ENCODE measurements at places on chromosomes 12 and 14.

DNA sequence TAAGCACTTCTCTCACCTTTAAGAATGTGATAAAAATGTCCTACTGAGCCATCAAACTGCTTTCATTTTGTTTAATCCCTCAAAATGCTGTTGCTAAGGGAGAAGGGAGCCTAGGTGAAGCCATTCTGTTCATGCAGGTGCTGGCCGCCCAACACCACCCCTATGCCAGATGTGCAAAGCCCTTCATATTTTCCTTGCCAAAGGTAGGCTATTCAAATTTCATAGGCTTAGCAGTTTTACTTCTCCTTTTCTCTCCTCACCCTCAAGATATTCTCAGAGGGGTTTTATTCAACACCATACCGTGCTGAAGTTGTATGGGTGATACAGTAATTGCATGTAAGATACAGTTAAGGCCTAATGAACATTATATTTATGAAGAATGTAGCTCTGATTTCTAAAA lies 461.7 kb downstream of the GXYLT1 start:
- DNase-seq = no peak

- no peak for DNase-seq
Measured at GRCh38 chr14:36880276-36880675, 218.6 kb downstream of the PAX9 start.

DNA sequence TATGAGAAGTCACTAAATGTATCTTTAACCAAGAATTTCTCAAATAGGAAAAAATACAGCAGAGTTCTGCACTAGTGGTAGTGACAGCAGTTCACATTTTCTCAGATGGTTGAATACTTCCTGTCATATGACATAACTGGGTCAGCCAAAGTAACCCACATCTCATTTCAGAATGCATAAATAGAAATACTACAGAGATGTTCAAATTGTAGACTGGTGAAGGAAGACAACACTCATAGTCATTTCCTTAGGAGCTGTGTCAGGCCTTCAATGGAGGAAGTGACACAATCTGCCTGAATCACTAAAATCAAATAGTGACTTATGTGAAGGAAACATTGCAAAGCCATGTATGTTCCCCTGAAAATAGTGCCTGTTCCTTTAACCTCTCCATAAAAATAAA lies 32.4 kb downstream of the FERMT2 start:
- peak; percentile 33 for DNase-seq

- no peak for DNase-seq
Measured at GRCh38 chr12:128353301-128353700, 86.3 kb downstream of the TMEM132C start.

DNA sequence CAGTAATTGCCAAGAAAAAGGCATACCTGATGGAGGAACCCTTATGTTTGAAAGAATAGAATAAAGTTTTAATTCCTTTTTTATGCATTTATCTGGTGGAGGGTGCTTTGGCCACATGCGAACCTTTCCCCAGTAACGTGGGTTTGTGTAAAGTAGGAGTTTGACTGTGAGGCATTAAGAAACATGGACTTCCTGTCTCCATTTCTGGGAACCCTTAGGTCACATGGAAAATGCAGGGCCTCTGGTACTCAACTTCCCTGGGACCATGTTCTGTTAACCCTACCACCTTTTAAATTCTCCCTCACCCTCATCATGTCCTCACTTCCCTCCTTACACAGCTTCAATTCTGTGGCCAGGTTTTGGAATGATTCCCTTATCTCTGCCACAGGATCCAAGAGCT lies 80.3 kb downstream of the PPM1A start:
- no peak for DNase-seq

DNA sequence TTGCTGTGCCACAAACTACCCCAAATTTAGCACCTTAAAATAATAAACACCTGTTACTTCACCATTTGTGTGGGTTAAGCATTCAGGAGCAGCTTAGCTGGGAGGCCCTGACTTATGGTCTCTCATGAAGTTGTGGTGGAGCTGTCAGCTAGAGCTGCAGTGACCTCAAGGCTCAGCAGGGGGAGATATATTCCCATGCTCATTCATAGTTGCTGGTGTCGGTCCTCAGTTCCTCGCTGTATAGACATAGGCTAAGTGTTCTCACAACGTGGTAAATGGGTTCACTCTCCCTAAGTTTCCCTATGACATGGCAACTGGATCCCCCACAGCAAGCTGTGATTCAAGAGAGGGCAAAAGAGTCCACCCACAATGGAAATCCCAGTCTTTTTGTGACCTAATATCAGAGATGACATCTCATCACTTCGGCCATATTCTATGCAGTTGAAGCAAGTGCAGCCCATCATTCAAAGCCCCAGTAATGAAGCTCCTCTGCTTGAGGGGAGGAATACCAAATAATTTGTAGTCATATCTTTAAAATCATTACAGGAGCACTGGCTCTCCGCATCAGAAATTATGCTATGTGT lies 41.1 kb downstream of the PRB3 start:
- DNase-seq = peak; percentile 68

DNA sequence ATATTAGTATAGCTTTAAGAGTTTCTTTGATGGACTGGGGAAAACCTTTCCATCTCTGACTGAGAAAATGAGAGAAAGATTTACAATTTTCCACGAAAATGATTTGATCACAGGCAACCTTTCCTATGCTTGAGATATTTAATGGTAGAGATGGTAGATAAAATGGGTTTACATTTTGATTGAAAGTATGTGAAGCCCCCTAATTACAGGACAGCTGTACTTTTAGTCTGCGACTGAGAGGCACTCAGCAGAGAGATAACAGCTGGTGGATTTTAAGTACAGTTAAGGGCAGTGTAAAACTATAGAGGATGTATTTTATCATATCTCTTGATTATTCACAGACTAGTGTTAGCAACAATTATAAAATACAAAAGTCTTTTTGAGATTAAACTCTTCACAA lies 40.7 kb downstream of the C12orf50 start:
- DNase-seq = no peak

DNA sequence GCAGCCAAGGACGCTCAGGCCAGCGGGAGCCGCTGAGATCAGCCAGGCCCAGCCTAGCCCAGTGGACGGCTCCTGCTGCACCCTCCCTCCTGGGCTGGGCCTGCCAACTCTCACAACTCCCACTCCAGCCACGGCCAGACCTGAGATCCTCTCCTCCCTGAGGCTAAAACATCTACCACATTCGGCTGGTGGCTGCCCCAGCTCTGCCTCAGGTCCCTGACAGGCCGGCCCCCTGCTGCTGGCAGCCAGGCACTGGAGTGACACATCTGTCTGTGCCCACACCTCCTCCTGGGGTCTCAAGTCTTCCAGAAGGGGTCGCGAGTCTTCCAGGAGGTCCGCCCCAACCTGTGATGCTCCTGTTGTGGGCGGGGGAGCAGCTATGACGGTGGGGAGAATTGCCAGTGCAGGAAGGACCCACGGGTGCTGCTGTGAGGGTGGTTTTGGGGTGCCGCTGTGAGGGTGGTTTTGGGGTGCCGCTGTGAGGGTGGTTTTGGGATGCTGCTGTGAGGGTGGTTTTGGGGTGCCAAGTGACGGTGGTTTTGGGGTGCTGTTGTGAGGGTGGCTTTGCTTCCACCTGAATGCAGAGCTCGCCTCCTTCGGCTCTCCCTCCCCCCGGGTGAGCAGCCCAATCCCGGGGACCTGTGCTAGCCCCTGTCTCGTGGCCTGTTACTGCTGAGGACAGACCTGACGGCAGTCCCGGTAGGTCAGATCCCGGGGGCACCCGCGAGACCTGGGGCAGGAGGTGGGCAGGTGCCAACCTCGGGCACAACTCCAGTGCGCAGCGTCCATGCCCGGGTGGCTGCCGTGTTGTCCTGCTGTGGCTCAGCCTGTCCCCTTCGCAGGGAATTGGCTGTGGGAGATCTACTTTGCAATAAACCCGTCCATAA lies 27.5 kb upstream of the C14orf180 start:
- no peak for DNase-seq

- DNase-seq = no peak
Measured at GRCh38 chr12:92107621-92108131, 38.0 kb downstream of the BTG1 start.

GRCh38 chr14:90060312-90060964 lies 1.4 kb upstream of the KCNK13 start:
- peak; percentile 89 for DNase-seq

DNA sequence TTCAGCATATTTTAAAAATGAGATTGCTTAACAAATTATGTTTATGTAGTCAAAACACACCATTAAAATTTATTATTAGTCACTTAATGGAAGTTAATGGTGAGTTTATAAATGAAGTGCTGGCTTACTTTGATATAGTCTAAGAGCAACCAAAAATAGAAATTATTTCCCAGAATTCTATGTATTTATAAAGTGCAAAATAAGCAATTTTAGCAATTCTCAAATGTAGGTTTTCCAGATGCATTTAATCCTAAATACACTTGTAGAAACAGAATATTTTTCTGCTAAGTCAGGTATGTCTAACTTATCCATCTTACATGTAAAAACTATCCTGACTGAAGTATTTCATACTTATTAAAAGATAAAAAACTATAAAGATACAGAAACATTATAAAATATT lies 11.2 kb downstream of the LMO3 start:
- DNase-seq = no peak

DNA sequence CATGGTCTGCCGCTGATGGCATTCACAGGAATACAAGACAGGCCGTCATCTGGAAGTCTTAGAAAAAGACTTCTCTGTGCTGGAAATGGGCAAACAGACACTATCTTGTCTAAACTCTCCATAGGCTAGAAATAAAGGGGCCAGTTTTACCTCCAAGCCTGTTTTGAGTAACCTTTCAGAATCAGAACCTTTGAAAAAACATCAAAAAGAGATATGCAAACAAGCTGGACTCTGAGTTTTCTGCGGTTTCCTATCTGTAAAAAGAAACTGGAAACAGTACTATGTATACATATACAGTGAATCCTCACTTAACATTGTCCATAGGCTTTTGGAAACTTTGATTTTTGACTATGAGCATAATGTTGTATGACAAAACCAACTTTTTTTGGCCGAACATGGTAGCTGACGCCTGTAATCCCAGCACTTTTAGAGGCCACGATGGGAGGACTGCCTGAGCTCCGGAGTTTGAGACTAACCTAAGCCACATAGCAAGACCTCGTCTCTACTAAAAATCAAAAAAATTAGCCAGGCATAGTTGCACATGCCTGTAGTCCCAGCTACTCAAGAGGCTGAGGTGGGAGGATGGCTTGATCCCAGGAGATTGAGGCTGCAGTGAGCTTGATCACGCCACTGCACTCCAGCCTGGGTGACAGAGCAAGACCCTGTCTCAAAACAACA lies 92.9 kb upstream of the MAX start:
- DNase-seq = no peak

DNA sequence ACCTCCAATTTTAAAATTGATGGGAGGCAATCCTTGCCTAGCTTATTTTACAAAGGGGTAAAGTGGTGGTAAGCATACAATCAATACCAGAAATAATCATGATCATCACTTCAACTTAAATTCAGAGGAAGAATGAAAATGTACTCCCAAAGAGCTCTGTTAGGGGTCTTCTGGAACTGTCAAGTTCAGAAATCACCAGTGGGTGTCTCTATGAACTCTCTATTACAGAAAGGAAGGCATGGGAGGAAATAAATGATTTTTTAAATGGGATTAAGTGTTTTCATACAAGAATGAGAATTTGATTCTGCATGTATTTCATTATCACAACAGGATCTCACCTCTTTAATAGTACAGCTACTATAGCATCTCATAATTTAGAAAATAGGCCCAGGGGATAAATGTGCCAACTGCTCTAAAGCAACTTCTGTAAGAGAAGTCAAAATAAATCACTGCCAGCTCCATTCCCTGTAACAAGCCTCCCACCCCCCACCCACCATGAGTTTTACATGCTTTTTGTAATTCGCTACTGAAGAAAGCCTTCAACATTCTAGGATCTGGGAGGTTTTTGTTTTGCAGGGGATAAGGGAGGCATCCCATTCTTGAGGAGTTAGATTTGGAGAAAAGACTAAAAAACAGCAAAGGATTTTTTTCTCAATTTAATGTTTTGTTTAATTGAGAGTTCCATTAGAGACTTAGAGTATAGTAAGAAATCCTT lies 9.7 kb downstream of the DCP1B start:
- no peak for DNase-seq

- DNase-seq = peak; percentile 41
Measured at GRCh38 chr12:3725388-3726115, 27.4 kb downstream of the CRACR2A start.

DNA sequence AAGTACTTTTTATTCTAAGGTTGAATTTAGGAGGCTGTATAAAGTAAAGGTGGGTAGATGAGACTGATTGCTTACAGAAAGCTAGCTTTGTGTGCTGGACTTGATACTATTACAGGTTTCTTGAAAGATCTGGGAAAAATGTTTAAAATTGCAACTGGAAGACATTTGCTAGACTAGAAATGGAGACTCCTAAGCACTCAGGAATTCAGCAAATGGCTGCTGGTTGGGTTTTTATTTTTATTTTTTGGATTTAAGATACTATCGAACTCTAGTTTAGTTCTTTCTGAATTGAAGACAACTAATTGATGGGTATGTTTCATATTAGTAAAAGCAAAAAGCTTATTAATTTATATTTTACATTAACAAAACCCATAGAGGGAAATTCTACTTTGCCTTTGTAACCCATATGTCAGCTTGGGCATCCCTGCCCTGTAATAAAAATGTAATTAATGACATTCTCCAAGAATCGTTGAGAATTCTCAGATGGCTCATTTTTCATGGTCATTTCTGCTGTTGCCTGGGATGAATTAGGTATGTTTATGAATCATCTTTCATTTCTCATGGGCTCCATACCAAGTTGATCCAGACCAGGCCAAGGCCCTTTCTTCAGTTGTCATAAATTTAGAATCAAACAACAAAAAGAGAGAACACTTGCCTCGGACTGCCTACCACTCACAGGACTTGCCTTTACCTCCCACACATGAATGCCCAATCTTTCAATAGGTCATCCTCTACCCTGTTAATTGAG lies 102.1 kb downstream of the ERGIC2 start:
- peak; percentile 28 for DNase-seq

DNA sequence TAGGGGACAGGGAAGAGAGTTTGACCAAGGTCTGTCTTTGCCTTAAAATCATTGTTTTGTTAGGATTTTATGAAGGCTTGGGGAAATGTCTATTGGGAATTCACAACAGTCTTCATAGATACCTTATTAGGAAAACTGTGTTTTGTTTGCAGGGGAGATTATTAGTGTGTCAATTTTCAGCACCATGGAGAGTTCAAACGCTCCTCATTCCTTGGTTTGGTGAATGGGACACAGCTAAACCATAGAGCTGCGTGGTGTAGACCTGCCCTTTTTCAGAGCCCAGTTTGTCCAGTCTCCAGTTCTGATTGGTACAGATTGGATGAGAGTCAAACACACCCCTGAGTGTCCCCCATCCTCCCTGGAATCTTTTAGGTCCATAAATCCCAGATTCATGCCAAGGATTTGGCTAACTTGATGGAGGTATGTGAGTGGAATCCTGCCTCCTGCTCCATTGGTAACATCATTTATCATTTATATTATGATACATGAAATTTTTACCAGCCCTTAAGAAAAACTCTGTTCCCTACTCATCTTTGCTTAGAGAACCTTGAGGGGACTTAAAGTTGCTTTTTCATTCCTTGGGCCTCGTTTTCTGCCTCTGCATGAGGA lies 12.0 kb downstream of the NGDN start:
- peak; percentile 25 for DNase-seq

GRCh38 chr12:4954621-4955354 lies 45.1 kb downstream of the KCNA1 start:
- DNase-seq = no peak

GRCh38 chr14:100761481-100761880 lies 34.8 kb downstream of the DLK1 start:
- peak; percentile 30 for DNase-seq

Data from AG20443 (cell line).